NCI-H69 (cell line): ENCODE measurements at places on chromosomes 6 and 20.

DNA sequence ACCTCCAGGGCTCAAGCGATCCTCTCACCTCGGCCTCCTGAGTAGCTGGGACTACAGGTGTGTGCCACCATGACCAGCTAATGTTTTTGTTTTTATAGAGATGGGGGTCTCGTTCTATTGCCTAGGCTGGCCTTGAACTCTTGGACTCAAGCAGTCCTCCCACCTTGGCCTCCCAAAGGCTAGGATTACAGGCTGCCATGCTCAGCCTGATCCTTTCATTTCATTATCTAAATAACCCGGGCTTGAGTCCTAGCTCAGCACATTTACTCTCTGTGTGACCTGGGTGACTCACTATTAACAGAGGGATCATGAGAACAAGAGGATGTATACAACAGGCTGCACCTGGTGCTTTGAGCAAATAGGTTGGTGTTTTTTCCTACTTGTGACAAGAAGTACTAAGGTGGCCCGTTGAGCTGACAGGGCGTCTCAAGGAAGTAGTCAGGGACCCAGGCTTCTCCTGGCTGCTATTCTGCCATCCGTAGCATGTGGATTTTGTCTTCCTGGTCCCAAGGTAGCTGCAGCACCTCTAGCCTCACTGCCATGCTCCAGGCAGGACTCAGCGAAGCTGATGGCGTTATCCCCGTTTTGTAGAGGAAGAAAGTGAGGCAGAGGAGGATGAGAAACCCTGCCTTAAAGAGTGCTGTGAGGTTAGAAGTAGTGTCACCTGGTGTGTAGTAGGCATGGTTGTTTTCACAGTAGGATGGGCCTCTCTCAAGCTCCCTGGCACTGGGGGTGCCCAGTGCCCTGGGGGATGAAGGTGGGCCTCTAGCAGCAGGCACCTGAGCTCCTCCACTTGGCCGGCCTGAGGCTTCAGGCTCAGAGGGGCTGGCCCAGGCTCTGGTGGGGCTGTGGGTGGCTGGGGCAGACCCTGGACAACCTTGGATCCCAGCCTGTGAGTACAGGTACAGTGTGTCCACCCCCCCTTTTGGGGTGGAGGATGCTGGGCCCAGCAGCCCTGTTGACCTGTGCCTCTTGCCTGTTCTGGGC lies 62.4 kb downstream of the ADNP start:
- DNase-seq, result no peak

DNA sequence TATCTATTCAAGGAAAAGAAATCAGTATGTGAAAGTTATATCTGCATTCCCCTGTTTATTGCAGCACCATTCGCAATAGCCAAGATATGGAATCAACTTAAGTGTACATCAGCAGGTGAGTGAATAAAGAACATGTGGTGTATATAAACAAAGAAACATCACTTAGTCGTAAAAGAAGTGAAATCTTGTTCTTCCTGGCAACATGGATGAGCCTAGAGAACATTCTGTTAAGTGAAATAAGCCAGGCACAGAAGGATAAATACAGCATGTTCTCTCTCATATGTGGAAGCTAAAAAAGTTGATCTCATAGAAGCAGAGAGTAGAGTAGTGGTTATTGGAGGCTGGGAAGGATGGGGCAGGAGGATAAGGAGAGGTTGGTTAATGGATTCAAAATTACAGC lies 287.9 kb upstream of the FERMT1 start:
- DNase-seq, result no peak

GRCh38 chr6:72466471-72466870 lies 155.4 kb upstream of the KCNQ5 start:
- no peak for DNase-seq

DNA sequence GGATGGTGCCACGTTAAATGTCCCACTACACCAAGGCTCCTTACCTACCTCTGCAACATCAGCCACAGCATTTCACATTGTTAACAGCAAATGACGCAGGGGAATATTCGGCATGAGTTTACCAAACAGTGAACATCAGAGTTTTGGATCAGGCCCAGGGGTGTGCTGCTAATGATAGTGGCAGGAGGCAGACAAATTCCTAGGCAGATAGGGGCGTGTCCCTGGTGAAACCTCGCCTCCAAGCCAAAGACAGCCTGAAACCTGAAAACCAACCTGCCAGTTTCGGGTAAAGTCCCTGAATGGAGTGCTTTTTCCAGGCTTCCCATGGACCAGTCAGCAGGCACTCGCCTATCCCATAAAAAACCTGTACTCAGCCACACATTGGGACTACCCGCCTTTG lies 133.6 kb downstream of the SH3BGRL2 start:
- no peak for DNase-seq

DNA sequence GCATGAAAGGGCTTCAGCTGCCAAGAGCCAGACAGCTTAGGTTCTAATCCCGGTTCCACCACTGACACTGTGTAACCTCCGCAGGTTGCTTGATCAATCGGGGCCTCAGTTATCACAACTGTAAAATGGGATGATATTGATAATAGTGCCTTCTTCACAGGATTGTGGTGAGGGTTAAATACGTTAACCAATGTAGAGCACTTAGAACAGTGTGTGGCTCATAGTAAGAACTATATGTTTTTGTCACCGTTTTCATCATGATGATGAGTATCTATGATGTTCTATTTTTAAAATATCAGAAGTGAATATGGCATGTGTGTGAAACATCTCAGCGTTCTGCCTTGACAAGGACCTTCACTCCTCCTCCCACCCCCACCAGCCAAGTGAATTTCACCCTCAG lies 10.3 kb upstream of the MAPK13 start:
- no peak for DNase-seq

GRCh38 chr6:87837444-87837843 lies 135.4 kb upstream of the AKIRIN2 start:
- DNase-seq, result no peak

DNA sequence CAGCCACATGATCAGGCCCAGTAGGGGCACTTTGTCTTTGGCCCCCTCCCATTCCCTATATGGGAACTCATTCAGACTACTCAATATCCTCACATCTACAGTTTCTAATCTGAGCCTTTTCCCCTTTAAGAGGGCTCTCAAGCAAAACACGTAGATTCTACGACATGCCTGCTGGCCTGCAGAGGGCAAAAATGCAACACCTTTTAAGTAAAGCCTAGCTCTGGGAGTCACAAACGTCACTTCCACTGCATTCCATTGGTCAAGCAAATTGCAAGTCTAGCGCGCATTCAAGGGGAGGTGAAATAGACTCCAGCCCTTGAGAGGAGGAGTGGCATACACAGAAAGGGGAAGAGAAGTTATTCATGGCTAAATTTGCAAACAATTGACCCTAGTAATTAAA lies 70.6 kb downstream of the CDC40 start:
- no peak for DNase-seq

GRCh38 chr6:169934699-169935347 lies 183.4 kb downstream of the ERMARD start:
- DNase-seq, result no peak

- no peak for DNase-seq
These were observed 71.9 kb downstream of the PTPN1 start for GRCh38 chr20:50582092-50582491.

GRCh38 chr20:57283860-57284259 lies 17.4 kb upstream of the BMP7 start:
- no peak for DNase-seq

- no peak for DNase-seq
These were observed 51.1 kb downstream of the WASF1 start for GRCh38 chr6:110128418-110128817.

GRCh38 chr6:16802071-16802470 lies 40.8 kb upstream of the ATXN1 start:
- DNase-seq, result peak; percentile 84

DNA sequence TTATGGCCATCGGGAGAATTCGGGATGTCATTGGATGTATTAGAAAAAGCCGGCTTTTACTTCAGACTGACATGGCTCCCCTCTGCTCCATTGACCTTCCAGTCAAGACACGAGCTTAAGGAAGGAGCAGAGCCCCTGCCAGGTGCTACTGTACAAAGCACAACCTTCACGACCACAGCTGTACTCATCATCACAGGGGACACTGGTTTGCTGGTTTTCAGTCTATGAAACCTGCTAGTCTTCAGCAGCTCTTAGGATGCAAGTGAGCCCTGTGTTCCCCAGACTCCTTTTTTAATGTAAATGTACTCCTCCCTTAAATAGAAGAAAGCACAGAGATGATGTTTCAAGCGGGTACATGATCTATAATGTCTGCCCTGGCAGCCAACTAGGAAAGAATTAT lies 1.9 kb upstream of the TRAPPC3L start:
- no peak for DNase-seq

GRCh38 chr6:144027932-144028587 lies 20.0 kb upstream of the PLAGL1 start:
- peak; percentile 74 for DNase-seq

DNA sequence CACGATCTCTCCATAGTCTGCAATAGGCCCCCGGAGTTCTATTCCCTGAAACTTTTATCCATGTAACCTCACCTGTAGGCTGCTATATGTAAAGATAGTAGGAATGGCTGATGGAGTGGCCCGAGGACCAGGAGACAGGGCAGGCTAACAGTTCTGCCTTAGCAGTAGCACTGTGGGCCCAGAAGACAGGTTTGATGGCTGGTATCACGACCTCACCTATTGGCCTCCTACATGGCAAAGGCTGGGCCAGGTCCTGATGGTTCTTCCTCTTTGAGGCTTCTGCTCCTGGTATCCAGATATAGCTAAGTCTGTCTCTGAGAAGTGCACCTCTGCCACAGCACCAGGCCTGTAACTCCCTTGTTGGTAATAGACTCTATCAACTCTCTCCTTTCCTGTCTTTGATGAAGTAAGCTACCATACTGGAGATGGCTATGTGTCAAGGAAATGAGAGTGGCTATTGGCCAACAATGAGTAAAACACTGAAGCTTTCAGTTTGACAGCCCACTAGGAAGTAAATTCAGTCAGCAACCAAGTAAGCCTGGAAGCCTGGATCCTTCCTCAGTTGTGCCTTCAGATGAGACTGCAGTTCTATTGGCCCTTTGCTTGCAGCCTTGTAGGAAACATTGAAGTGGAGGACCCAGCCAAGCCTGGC lies 5.7 kb downstream of the SPEF1 start:
- DNase-seq, result no peak

GRCh38 chr6:32068867-32069266 lies 30.7 kb downstream of the CYP21A2 start:
- DNase-seq, result no peak

DNA sequence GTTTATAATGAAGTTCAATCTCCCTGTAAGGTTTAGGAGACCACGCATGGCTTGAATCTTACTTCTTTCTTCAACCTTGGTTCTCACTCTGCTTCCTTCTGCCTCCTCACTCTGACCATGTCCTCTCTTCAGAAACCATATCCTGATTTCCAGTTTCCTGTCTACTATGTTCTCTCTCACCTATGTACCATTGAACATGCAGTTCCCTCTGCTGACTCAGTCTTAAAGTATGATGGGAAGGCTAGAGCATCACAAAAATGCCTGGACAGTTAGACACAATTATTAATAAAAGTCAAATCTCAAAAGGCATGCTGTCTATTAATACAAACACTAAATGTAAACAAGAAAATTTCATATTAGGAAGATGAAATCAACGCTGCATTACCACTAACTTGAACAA lies 151.6 kb downstream of the PRKN start:
- DNase-seq, result no peak

- no peak for DNase-seq
These were observed 146.9 kb downstream of the FUT9 start for GRCh38 chr6:96162711-96163120.

GRCh38 chr20:32332614-32333013 lies 25.5 kb upstream of the ASXL1 start:
- DNase-seq, result no peak

DNA sequence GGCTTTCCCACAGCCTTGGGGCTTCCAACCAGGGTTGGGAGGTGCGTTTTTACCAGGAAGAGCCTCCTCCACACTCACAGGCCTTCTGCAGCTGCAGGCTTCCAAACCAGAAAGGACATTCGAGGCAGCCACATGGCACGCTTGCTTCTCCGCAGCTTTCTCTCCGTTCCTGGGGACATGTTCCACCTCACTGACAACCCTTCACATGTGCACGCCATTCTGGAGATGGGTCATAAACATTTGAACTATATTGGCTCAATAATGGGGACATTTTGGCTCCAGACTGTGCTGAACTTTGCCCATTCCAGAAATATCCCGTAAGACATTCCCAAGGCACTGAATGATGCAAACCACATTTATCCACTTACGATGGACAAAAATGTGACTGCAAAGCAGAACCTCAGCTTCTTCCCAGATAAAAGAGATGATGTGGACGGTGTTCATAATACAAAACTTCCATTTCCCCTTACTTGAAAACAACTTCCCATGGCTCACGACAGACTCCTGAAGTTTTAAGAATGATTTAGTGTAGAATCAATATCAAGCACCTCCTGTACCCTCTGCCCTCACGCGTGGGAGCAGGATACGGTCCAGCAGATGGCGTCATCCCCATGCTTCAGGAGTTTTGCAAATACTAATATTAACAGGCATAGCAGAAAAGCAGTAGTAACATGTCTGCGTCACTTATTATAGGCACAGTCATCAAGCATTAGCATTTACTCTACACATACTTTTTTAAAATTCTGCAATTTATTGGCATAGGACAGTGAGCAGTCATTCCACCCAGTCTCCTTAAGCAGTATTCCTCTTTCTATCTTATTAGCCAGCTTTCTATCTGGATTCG lies 25.4 kb upstream of the FOXF2 start:
- DNase-seq, result no peak

DNA sequence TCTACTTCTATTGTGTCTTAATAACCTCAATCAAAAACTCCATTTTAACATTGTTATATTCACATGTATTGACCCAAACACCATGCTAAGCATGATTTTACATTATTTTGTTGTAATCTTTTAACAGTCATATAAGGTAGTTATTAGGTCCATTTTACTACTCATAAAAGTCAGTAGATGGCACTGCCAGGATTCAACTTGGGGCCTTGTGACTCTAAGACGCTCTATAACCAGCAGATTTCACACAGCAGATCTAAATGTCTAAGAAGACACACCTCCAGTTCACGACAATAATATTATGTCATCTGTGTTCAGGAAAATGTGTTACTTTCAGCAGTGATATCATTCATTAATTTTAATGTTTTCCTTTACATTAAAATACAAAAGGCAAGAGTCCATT lies 88.0 kb downstream of the FRK start:
- DNase-seq, result no peak

DNA sequence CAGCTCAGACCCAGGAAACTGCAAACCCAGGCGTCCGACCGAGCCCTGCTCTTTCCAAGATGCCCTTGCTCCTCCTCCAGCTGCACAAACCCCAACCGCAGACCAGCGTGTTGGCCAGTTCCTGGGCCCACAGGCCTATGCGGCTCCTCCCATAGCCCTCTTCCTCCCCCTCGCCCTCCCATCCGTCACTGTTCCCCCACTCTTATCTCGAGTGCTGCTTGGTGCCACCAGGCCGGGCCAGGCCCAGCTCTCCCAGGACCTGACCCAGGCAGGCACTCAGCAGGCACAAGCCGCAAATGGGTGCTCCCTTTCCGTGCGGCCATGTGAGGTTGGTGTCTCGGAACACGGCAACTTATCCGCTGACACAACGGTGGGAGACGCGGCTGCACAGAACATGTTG lies 28.6 kb downstream of the ADRM1 start:
- DNase-seq, result no peak

GRCh38 chr6:14573267-14573666 lies 455.7 kb downstream of the CD83 start:
- DNase-seq, result no peak

- DNase-seq, result no peak
These were observed 6.7 kb downstream of the PTGIS start for GRCh38 chr20:49561256-49561655.

GRCh38 chr6:20463396-20463795 lies 61.7 kb downstream of the E2F3 start:
- DNase-seq, result no peak
